ENCODE measurements at places on chromosomes 4 and X. TPM values are rescaled to one million over a fixed set of nuclear protein-coding genes. Genes with fewer than 3 reads are reported as not detected.

The FOXO4 gene
- 3.7 TPM for total RNA-seq

The YY2 gene
- 0.49 TPM for total RNA-seq

The ASB12 gene
- total RNA-seq: not detected

The SMIM10 gene
- 1.5 TPM for total RNA-seq

The ANXA5 gene
- total RNA-seq: 735 TPM

The ATP1B4 gene
- not detected for total RNA-seq

The PKD2 gene
- total RNA-seq: 11.8 TPM

The AR gene
- total RNA-seq: 0.30 TPM

The GLRA3 gene
- total RNA-seq: not detected

The SPANXA1 gene
- not detected for total RNA-seq

The DOK7 gene
- total RNA-seq: not detected

The FAM53A gene
- 0.60 TPM for total RNA-seq

The RHOXF2 gene
- total RNA-seq: not detected

The PCSK1N gene
- total RNA-seq: not detected

The GPR173 gene
- total RNA-seq: 0.84 TPM

The AASDH gene
- total RNA-seq: 6.0 TPM

The SYTL5 gene
- 0.05 TPM for total RNA-seq

The PFKFB1 gene
- not detected for total RNA-seq

The GLRA2 gene
- not detected for total RNA-seq

The SOX3 gene
- not detected for total RNA-seq

The GAGE12H gene
- not detected for total RNA-seq

The NFKB1 gene
- total RNA-seq: 38.1 TPM

The ARX gene
- not detected for total RNA-seq

The ZCCHC12 gene
- not detected for total RNA-seq

The PHEX gene
- total RNA-seq: 0.40 TPM

The CXCL11 gene
- 4.7 TPM for total RNA-seq

The APLN gene
- 583 TPM for total RNA-seq

The UGT2B11 gene
- total RNA-seq: not detected

The LNX1 gene
- total RNA-seq: 3.0 TPM

The GAGE12E gene
- not detected for total RNA-seq

The UGT2A1 gene
- not detected for total RNA-seq

The FAT4 gene
- 19.2 TPM for total RNA-seq

The ANK2 gene
- total RNA-seq: 3.1 TPM

The KCND1 gene
- total RNA-seq: not detected

The MAGIX gene
- total RNA-seq: 1.9 TPM

The UNC5C gene
- 0.10 TPM for total RNA-seq

The AFM gene
- total RNA-seq: not detected

The SERPINA7 gene
- total RNA-seq: not detected

All from mammary microvascular endothelial cell (primary cell).